ENCODE measurements at places on chromosomes 12 and 14.

DNA sequence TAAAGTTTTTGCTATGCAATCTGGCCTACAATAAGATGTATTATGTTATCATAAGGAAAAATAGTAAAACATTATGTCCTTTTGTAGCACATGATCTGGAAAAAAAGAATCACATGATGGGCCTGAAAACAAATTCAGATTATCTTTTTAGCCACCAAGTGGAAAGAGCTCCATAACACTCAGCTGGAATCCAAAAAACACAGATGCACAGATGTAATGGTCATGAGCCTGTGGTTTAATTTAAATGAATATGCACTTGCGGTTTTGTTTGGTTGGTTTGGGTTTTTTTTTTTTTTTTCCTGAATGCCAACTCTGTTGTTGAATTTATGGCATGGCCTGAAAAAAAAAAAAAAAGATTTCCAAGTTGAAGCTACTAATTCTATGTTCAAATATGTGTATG, 4.1 kb downstream of the KCNC2 start:
- peaks cover 40% of the 10 kb centered on the region for H3K27me3 ChIP-seq
- DNase-seq = no peak
- no peaks in the 10 kb centered on the region for H3K4me1 ChIP-seq
- no peaks in the 10 kb centered on the region for H3K36me3 ChIP-seq
- H3K4me3 ChIP-seq = no peak overlapping the region

DNA sequence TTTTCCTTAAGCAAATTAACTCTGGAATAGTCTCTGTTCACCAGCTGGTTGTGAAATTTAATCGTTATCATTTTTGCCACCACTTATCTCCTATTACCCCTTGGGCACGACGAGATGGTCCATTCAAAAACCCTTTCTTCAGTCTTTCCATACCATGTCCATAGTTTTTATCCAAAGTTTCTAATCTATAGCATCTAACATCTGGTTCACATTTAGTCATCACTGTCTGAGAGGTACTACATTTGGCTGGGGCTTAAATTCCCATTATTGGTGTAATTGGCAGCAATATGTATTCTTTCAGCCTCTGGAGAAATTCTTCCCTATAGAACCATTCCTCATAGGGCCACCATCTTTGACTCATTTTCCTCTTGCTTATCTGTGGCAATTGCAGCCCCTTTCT, 163.5 kb downstream of the CCER1 start:
- no peaks in the 10 kb centered on the region for H3K27me3 ChIP-seq
- no peak for DNase-seq
- no peaks in the 10 kb centered on the region for H3K4me1 ChIP-seq
- no peaks in the 10 kb centered on the region for H3K36me3 ChIP-seq

- H3K4me1 ChIP-seq = peaks cover 11% of the 10 kb centered on the region
- H3K4me3 ChIP-seq = no peak overlapping the region
- no peaks in the 10 kb centered on the region for H3K27me3 ChIP-seq
- H3K36me3 ChIP-seq = no peaks in the 10 kb centered on the region
- no peak overlapping the region for H3K27ac ChIP-seq
- no peak for DNase-seq
Measured at GRCh38 chr12:94304566-94305061, 155.1 kb downstream of the CEP83 start.

DNA sequence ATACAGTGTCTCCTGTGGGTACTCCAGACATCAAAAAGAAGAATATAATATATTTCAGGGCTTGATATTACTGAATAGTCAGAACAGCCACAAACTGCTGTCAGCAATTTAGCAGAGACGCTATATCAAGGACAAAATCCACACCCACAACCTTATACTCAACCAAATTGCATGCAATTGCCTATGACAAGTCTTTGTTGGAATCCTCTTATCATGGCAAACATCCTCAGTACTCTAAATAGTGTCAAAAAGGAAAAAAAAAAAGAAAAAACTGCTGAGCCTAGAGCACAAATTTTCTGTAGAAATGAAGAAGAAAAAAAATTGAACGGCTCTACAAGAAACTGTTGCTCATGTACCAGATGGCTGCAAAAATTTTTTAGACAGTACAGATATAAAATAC, 485.7 kb downstream of the TMTC2 start:
- no peak overlapping the region for H3K4me3 ChIP-seq
- no peak overlapping the region for H3K27ac ChIP-seq
- H3K36me3 ChIP-seq = no peaks in the 10 kb centered on the region
- DNase-seq = no peak
- H3K27me3 ChIP-seq = no peaks in the 10 kb centered on the region

All from heart right ventricle (tissue), 16 donors.